ENCODE measurements at places on chromosomes 16 and 17.

DNA sequence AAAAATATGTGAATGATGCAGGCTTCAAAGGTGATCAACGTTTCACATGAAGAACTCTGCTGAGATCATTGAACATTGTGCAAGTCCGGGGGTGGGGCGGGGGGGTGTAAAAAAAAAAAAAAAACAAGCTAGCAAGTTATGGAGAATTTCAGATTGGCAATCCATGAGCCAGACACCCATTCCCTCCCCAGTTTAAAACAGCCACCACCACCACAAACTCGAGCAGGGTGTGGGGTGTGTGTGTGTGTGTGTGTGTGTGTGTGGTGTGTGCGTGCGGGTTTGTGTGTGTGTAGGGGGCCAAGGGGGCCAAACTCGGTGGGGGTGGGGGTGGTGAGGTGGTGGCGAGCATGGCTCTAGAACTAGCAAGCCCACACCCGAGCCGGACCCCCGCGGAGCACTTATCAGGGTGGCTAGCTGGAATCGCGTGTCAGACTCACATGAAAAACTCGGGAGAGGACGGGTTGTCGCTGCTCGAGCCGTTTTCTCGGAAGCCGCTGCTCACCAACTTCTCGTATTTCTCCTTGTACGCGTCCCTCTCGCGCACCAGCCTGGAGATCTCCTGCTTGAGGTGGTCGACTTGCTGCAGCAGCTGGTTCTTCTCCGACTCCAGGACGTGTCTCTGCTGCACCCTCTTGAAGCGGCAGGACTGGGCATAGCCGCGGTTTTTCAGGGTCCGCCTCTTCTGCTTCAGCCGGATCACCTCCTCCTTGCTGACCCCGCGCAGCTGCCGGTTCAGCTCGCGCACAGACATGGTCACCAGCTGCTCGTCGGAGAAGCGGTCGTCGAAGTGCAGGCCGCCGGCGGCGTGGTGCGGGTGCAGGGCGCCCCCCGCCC lies 2.0 kb downstream of the MAF start:
- no peak for DNase-seq

- DNase-seq, result no peak
Observed at GRCh38 chr17:75664099-75664549, 2.8 kb downstream of the RECQL5 start.

DNA sequence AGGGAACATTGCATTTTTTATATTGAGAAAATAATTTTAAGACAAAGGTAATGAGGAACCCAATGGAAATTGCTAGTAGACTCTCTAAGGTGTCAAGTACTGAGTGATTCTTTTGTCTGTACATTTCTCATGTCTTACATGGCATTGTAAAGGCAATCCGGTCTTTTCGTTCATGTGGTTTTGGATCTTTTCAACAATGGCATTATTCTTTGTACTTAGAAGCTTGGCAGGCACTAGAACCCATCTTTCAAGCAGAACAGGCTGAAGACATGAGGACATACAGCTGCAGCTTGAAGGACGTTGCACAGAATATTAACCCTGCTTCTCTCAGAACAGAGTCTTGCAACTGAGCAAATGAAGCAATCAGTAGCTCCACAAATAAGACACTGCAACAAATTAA lies 231.5 kb upstream of the ZFHX3 start:
- DNase-seq, result no peak

- no peak for DNase-seq
Observed at GRCh38 chr17:82317394-82318168, at the start of gene CD7. TSS of gene CD7 (minus strand) at chr17:82317608. CDS start at chr17:82317495, 113 bp downstream.

DNA sequence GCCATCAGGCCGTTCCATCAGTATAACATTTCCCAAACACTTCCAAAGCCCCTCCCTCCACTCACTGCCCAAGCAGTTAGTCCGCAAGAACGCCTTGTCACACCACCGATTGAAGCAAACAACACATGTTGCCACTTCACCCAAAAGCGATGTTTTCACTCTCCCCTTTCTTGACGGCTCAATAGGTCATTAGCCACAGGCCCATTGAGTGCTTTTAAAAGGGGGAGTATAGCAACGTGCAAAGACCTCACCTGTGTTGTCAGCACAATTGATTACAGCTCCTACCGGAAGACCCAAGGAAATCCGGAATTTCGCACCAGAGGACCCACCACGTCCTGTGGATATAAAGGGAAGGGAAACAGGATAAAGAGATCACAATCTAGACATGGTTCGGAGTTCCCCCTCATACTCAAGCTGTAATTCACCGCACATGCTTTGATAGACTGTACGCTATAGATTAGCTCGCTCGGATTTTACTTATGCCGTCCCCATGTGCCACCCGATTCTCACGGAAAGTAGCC lies 690 bp downstream of the RPL23 start:
- no peak for DNase-seq

- no peak for DNase-seq
Observed at GRCh38 chr17:76492123-76492988, 8.9 kb downstream of the RHBDF2 start.

DNA sequence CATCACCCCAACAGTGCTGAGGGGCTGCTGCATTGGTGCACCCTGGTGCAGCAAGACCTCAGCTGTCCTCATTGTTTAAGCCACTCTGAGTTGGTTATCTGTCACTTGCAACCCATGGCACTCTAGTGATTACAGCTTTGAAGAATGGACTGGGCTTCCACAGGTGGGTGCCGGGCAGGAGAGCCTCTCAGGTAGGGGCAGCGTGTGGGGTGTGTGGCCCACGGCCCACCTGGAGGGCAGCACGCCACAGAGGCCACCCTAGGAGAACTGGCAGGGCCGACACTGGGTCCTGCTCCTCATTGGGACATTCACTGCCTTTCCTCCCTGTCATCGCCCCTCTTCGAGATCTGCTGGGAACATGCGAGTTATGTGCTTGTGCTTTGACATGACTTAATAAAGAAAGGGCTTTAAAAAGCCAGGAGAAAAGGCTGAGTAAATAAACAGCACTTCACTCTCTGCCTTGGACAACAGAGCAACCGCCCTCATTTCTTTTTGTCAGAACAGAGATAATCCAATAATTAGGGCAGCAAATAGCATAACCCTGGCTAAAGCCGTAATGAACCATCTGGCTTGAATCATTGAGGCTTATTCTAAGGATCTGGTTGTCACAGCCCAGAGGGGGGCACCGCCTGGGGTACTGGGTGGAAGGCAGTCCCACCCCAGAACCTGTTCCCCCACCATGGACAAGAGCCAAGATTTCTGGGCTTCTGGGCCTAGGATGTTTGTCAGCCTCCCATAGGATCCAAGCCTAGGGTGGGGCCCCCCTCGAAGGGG lies 3.0 kb downstream of the DOC2B start:
- no peak for DNase-seq

GRCh38 chr17:78378225-78379130 lies at the start of gene PGS1:
TSS of gene PGS1 (plus strand) at chr17:78378649. CDS start at chr17:78378666, 17 bp downstream.
- DNase-seq, result peak; percentile 75

- no peak for DNase-seq
Observed at GRCh38 chr17:65017207-65017774, 39.2 kb downstream of the GNA13 start.

DNA sequence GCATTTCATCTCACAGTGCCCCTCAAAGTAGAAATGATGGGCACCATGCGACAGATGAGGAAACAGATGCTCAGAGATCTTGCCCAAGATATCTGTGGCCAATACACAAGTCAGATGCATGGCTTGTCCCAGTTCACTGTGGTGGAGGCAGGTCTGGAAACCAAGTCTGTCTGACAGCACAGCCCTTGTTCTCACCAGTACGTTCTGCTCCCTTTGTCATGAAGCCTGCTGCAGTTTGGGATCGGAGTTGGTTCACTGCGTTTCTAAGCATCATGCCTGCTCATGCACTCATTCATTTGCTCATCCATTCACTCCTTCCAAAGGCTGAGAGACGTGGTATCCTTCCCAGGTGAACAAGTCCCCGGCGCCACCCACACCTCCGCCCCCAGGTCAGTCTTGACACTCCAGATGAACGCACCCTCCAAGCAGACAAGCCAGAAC lies 27.2 kb upstream of the MEAK7 start:
- DNase-seq, result no peak

- DNase-seq, result no peak
Observed at GRCh38 chr17:30905742-30906100, 317 bp downstream of the TEFM start.

DNA sequence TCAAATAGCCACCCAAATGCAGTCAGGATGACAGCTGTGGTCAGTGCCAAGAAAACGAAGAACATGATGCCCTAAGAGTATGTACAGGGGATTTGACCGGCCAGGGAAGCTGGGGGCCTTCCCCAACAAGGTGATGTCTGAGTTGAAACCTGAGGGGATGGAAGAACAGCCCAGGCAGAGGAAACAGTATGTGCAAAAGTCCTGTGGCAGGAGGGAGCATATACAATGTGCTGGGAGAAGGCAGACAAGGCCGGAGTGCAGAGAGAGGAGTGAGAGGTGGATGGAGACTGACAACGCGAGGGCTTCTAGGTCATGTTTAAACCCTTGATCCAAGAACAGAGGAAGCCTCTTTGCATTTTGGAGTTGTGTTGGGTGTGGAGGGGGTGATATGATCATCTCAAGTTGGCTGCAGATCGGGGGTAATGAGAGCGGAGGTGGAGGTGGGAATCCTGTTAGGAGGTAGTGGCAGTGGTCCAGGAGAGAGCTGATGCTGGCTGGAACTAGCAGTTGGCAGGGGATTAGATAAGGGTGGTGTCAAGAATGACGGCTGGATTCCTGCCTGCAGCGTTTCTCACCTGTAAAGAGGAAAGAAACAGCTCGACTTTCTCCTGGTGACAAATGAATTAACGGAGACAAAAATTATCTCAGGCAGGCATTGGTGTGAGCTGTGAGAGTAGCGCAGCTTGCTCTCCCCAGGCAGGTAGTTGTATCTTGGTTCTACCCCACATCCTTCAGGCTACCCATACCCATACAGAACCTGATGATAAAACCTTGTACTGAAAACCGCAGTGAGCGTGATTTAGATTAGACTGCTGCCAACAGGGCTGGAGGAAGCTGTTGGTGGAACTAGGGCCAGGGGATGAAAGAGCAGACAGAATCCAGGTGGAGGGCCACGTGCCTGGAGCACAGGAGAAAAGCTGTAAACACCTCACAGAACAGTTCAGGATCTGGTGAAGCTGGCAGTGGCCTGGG lies 37.2 kb upstream of the NGFR start:
- DNase-seq, result no peak

GRCh38 chr16:84780544-84781376 lies 39.0 kb upstream of the CRISPLD2 start:
- no peak for DNase-seq
